Upper lobe of left lung (tissue), 6 donors: ENCODE measurements at places on chromosomes 13 and 19. TPM values are rescaled to one million over a fixed set of nuclear protein-coding genes. Genes with fewer than 3 reads are reported as not detected.

The ZNF540 gene
- total RNA-seq = 1.7 TPM

The HDGFL2 gene
- 33.7 TPM for total RNA-seq

The ZNF443 gene
- total RNA-seq = 9.4 TPM

The ZNF497 gene
- total RNA-seq = 6.3 TPM

The KLK6 gene
- total RNA-seq = not detected

The PRDX2 gene
- 92.9 TPM for total RNA-seq

The ETV2 gene
- total RNA-seq = not detected

The OR7A17 gene
- total RNA-seq = not detected

The CBY2 gene
- not detected for total RNA-seq

The RRAS gene
- 97.6 TPM for total RNA-seq

The CCNA1 gene
- total RNA-seq = 0.31 TPM

The ZNF763 gene
- total RNA-seq = 2.4 TPM

The ZNF554 gene
- total RNA-seq = 11.5 TPM

The ZNF417 gene
- 13.9 TPM for total RNA-seq

The CYP2A7 gene
- total RNA-seq = not detected

The LRRC8E gene
- 11.7 TPM for total RNA-seq

The GZMM gene
- 4.5 TPM for total RNA-seq

The USHBP1 gene
- 10.0 TPM for total RNA-seq

The FCER2 gene
- not detected for total RNA-seq

The CYP2F1 gene
- 16.6 TPM for total RNA-seq

The JAK3 gene
- total RNA-seq = 25.1 TPM

The TICAM1 gene
- total RNA-seq = 23.3 TPM

The KLK3 gene
- not detected for total RNA-seq

The GPR183 gene
- 13.5 TPM for total RNA-seq

The PRTN3 gene
- total RNA-seq = not detected

The KIR3DL2 gene
- 0.20 TPM for total RNA-seq

The PPP5C gene
- 120 TPM for total RNA-seq

The ERCC2 gene
- total RNA-seq = 19.1 TPM

The DLEU7 gene
- 0.77 TPM for total RNA-seq

The CPT1C gene
- 0.46 TPM for total RNA-seq

The ZIC2 gene
- total RNA-seq = not detected

The TSKS gene
- 0.37 TPM for total RNA-seq

The GRIK5 gene
- total RNA-seq = 0.15 TPM

The KRTDAP gene
- not detected for total RNA-seq

The VSTM1 gene
- total RNA-seq = not detected

The TIMM29 gene
- total RNA-seq = 34.4 TPM

The S1PR4 gene
- total RNA-seq = 22.5 TPM

The UBL5 gene
- 284 TPM for total RNA-seq

The TNFSF13B gene
- 14.3 TPM for total RNA-seq

The C19orf85 gene
- not detected for total RNA-seq

The VMAC gene
- total RNA-seq = 38.8 TPM

The TMEM91 gene
- total RNA-seq = 29.2 TPM

The FLT1 gene
- total RNA-seq = 25.6 TPM
